ENCODE measurements at places on chromosomes 2 and 18.
A peak's percentile ranks its signal among the peaks of the same experiment; 100 is the strongest.

DNA sequence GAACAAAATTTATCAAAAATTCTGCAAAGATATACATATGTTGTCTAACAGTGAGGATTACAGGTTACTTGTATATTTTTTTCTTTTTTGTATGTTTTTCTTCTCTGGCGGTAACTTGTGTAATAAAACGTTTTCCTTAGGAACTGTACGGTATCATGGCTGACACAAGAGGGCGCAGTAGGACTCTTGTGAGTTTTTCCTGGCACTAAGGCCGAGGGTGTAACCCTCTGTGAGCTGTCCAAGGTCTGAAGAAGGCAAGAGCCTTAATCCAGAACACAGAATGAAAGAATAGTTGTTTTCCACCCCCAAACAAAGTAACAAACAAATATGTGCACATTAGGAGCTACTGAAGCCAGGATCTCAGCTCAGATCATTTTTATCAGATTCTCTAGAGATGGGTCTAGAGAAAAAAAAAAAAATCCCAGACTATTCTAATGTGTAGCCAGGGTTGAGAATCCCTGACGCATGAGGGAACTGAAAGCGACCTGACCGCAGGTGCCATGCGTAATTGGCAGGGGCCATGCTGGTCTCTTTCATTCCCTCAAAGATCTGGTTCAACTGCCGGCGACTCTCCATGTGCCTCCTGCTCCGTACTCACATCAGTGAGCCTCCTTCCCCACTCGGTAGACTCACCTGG lies 27.0 kb downstream of the TMEM200C start:
- DNase-seq, result peak; percentile 85

DNA sequence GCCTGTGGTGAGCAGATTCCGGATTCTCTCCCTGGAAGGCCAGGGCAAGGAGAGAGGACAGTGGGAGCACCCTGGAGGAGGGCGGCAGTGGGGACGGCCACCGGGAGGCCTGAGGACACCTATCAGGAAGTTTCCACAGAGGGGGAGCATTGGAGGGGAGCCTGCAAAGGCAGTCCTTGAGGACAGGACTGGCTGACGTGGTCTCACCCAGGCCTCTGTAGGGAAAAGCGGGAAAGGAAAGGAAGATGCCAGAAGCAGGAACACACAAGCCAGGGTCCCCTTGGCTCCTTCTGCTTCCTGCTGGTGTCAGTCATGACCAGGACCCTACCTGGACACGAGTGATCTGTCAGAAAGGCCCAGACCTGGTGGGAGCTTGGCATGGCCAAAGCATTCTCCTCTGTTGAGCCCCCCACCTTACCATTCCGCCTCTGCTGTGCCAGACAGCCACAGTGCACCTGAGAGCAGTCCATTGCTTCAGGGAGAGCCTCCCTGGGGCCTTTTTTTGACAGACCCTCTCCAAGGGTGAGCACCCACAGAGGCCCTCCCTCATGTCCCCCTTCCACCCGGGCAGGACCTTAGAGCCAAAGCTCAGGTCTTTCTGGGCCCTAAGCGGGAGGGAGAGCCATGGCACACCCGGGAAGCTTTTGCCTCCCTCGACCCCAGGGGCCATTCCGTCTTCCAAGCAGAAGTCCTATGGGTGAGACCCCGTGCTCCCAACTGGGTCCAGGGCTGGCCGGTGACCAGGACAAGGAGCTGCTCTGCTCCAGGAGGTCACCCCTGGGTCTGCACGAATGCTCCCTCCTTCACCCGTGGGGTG lies 333.1 kb downstream of the DYSF start:
- no peak for DNase-seq

DNA sequence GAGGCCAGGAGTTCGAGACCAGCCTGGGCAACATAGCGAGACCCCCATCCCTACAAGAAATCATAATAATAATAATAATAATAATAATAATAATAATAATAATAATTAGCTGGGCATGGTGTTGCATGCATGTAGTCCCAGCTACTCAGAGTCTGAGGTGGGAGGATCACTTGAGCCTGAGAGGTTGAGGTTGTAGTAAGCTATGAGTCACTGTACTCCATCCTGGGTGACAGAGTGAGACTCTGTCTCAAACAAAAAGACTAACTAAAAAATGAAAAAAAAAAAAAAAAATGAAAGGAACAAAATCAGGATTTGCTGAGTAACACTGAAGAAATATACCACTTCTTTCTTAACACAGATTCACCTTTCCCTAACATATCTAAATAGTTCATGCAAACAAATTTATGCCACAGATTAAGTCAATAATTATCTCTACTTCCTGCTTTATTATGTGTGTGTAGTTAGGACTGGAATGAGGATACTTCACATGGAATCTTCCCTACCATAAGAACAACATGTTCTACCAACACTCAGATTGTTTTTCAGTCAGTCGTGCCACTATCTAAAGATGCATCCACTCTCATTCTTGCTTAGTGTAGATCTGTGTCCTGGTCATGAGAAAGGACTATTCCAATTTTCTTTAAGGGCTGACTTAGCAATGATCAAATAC lies 928.7 kb downstream of the SLC4A3 start:
- DNase-seq, result no peak

DNA sequence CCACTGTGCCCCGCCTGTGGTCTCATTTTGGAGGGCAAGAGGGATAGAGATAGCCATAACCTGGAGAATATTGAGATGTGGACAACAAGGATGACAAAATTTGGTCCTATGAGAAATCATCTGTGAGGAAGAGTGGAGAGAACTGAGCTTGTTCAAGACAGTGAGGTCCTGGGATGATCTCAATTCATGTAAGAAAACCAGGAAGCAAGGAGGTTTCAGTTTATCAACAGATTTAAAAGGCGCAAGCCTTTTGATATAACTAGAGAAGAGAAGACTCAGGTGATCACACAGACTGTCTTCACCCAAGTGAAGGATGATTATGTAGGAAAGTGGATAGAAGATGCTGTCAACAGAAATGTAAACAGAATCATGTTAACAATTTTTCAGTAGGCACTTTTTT lies 39.1 kb downstream of the PCBP1 start:
- no peak for DNase-seq

- DNase-seq, result no peak
Measured at GRCh38 chr2:54042897-54043620, 72.3 kb upstream of the PSME4 start.

DNA sequence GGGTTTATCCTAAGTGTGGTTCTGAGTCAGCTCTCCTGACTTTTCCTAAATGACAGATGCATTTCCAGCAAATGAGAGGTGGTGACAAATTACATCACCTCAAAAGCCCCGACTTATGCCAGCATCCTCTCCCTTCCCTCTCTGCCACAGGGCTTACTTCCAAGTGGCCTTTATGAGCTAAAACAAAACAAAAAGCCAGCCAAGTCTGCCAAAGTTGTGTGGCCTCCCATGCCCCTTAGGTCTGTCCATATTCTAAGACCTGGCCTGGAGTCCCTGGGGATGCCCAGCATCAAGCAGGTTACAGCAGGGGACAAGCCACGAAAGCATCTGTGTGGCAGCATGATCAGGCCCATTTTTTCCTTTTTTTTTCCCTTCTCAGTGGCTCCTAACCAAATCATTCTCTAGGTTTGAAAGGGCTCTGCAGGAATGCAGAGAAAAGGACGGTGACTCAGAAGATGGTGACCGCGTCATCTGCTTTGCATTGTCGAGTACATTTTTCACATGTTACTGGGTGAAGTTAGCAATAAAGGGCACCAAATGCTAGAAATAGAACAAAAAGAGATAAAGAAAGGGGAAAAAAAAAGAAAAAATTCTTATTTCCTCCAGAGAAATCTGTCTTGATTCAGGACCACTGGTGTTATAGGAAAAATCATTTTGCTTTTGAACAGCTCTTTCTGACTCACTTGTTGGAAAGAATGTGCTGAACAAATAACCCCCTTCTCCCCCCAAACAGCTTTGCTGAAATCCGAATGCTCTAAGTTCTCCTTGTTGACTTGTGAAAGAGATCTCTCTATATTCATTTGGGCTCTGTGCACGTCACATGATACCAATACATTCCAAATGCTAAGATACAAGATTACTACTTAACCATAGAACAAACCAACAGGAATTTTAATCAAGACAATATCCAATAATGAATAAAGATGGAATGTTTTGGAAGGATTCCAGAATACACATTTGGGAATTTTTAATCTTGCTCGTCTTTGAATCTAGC lies 178.7 kb downstream of the EN1 start:
- DNase-seq, result no peak

- DNase-seq, result no peak
Measured at GRCh38 chr18:77103187-77103850, 29.3 kb downstream of the MBP start.

DNA sequence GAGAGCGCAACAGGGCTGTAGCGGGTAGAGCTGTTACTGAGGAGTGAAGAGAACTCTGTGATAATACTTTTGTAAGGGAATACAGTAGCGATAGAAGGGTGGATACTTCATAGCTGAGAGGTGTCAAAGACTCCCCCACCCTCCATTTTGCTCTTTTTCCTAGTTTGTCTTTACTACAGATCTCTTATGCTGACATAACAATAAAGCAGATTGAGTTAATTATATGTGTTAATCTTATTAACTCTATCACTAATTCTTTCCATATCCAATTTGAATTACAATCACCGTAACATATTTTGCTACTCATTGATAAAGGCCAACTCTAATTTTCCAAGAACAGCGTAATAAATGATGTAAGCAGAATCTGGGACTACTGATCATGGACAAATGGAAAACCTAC lies 57.1 kb downstream of the UGP2 start:
- DNase-seq, result no peak

GRCh38 chr2:189412330-189412953 lies 28.8 kb upstream of the WDR75 start:
- peak; percentile 69 for DNase-seq

DNA sequence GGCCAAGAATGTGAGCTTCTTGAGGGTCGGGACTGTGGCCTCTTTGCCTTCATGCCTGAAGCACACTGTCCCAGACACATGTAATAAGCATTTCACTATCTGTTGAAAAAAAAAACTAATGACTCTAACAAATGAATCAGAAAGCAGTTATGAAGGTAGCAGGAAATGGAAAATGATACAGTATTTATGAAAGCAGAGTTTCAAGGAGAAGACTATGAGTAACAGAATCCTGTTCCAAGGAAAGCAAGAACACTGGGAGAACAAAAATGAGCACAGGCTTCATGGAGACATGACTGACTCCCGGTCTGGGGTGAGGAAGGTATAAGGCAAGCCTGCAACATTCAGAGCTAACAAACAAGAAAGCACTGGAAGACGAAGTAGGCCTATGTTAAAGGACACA lies 190.8 kb downstream of the RNF152 start:
- DNase-seq, result no peak

- no peak for DNase-seq
Measured at GRCh38 chr2:153786016-153786415, 85.7 kb upstream of the GALNT13 start.

GRCh38 chr2:11983870-11984269 lies 237.4 kb downstream of the LPIN1 start:
- no peak for DNase-seq

- no peak for DNase-seq
Measured at GRCh38 chr2:170339750-170340692, 162.1 kb downstream of the MYO3B start.

GRCh38 chr2:73836141-73836943 lies 7.6 kb downstream of the STAMBP start:
- DNase-seq, result no peak

- DNase-seq, result no peak
Measured at GRCh38 chr18:24344509-24344908, 53.1 kb downstream of the OSBPL1A start.

GRCh38 chr2:240247241-240247867 lies 106.9 kb upstream of the OTOS start:
- DNase-seq, result no peak

GRCh38 chr2:125870746-125871145 lies 785.2 kb upstream of the GYPC start:
- DNase-seq, result no peak

DNA sequence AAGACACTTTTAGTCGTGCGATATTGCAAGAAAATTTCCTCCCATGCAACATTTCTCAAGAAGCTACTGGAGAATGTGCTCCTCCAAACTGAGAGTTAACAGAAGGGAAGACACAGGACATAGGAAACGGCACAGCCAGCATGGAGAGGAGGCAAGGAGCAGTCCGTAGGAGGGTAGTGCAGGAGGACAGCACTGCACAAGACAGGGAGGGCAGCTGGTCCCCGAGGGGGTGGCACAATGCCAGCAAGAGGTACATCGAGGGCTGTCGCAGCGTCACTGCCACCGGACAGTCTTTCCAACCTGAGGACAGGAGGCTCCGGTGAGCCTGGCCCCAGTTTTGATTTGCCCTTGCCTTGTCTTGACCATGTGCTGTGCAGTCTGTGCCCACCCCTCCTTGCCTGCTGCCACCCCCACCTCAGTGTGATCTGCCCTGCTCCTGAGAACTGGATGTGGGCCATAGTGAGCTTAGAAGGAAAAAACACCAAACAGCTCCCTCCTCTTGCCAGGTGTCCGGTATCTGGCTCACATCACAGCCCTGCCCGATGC lies 81.6 kb upstream of the LAPTM4A start:
- no peak for DNase-seq

- DNase-seq, result no peak
Measured at GRCh38 chr2:145303536-145303935, 783.6 kb upstream of the ZEB2 start.

- no peak for DNase-seq
Measured at GRCh38 chr2:40287773-40288172, 164.1 kb downstream of the SLC8A1 start.

- DNase-seq, result no peak
Measured at GRCh38 chr2:179890666-179891065, 29.3 kb upstream of the ZNF385B start.

GRCh38 chr2:239163688-239164334 lies 237.0 kb downstream of the HDAC4 start:
- DNase-seq, result no peak

DNA sequence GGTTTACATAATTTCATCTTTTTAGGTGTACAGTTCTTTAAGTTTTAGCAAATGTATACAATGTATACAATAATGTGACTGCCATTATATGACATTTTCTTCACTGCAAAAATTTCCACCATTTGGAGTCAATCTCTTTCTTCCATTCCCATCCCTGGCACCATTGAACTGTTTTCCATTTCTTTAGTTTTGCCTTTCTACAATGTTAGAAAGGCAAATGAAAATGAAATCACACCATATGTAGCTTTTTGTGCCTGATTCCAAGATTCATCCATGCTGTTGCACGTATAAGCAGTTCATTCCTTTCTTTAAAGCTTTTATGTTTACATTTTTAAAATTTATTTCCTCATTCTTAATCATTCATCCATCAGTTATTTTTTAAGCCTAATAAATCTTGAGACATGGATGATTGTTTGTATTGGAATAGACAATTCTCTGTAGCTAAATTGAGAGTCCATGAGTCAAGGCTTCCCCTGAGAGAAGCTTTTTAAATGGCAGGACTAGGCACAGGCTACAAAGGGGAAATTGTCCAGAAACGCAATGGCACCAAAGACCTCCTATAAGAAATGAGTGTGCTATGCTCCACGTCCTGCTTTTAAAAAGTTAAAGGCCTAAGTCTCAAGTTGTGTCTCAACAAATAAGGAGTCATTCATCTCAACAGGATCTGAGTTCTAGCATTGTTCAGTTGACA lies 8.7 kb upstream of the COL5A2 start:
- DNase-seq, result no peak

All from right lung (tissue), 10 donors.